Tibial nerve (tissue), 4 donors: ENCODE measurements at places on chromosomes 2 and 18.

GRCh38 chr2:5751873-5752482, 59.8 kb downstream of the SOX11 start:
- no peak for DNase-seq

DNA sequence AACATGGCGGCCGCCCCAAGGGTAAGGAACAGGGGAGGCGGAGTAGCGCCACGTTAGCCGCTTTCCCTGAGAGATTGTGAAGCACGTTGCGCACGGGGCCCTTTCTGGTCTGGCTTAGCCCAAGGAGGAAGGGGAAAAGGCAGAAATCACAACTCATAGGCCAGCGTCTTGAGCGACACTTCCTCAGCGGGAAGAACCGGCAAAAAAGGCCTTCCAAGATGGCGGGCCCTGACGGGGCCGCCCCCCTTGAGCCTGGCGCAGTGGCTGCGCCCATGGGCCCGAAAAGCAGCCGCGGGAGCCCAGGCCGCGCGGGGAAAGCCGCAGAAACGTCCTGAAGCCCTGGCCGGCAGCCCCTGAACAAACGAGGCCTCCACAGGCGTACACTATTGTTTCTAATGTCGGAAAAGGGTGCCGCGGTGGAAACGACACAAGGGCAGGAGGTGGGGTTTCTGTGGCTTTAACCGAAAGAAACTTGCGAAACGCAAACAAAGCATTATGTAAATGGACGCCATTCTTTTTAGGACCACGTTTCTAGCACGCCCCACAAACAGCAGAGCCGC, 919 bp upstream of the PCBP1 start:
- DNase-seq: peak; percentile 56

- DNase-seq: no peak
These were observed 746.9 kb upstream of the NRXN1 start for GRCh38 chr2:51778806-51779205.

- no peak for DNase-seq
These were observed 183.8 kb downstream of the MYT1L start for GRCh38 chr2:2146969-2147900.

DNA sequence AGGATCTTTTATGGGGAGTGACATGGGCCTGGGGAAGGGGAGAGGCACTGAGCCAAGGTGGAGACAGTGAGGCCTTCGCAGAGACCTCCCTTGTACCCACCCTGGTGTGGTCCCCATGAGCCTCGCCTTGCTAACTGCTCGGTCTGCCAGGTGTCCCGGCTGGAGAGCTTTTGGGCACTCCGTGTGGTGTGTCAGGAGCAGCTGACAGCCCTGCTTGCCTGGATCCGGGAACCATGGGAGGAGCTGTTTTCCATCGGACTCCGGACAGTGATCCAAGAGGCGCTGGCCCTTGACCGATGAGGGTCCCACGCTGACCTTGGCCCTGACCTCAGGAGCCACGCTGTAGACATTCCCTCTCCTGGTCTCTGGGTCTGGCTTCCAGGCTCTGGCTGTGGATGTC, 11.5 kb upstream of the SLC4A3 start:
- DNase-seq: no peak

- no peak for DNase-seq
These were observed 65.7 kb downstream of the SPRED2 start for GRCh38 chr2:65366595-65367125.

DNA sequence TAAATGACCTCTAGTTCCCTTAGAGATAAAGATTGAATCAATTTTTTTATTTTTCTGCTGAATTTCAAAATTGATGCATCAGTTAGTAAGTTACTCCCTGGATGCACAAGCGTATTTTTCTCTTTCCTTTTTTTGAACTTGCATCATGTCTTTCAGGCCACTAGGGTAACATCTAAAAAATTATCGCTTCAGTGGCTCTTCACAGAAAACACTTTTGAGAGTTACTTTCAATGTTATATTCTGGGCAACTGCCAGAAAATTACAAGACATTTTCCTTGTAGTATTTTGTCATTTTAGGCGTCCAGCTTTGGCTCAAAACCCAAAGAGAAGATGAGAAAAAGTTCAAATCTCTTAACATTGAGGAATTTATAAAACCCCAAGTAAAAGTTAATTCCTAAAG, 59.8 kb downstream of the DSEL start:
- DNase-seq: no peak

GRCh38 chr2:196376984-196377877, 205.9 kb upstream of the STK17B start:
- DNase-seq: no peak

DNA sequence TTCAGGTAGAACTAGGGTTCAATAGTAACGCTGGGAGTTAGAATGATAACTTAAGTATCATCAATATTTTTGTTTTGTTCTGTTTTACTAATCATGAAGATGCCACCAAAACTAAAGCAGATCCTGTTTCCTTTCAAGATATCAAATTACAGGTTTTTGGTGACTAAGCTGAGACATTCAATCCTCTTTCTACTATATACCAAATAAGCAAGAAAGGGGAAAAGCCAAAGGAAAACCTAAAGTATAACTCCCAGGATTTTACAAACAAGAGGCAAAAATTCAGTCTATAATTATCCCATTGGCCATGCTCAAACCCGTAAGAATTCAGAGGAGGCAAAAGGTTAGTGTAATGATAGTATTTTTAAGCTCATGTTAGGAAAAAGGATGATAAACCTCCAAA, 175.2 kb upstream of the CCDC150 start:
- DNase-seq: no peak

DNA sequence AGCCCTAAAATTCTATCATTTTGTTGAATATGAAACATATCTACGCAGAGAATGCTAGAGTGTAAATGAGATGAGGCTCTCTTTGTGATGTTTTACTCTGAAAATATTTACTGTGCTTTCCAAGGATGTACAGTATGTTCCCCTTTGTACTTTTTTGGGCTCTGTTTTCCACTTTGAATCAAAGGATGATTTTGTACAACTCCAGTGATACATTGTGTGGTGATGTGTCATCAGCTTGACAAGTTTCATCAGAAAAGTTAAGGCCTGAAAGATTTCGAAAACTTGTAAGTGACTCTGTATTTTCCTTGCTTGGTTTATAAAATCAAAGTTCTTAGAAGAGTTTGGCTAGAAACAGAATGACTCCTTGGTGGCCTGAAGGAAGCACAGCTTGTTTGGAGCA, 206.3 kb downstream of the LTBP1 start:
- DNase-seq: no peak

- no peak for DNase-seq
These were observed 180.4 kb downstream of the CYRIA start for GRCh38 chr2:16485251-16485650.

- DNase-seq: no peak
These were observed 22.3 kb upstream of the RHOB start for GRCh38 chr2:20424300-20425290.

DNA sequence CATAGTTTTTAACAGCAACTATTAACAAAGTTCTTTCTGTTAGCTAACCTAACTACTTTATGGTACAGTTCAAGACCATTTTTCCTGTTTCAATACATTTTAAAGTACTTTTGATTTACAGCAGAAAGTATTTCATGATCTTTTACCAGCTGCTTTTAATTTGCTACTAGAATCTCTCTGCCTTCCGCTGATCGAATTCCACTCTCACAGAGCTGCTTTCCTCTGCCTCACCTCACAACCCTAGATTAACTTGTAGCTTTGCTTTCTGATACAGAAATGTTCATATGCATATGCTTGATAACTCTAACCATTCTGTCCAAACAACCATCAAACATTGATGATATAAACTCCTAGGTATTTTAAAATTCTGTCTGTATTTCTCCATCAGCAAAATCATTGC, 463.2 kb upstream of the ZEB2 start:
- no peak for DNase-seq

GRCh38 chr2:140424471-140424870, 1644.3 kb upstream of the NXPH2 start:
- no peak for DNase-seq

- peak; percentile 77 for DNase-seq
These were observed 129.6 kb upstream of the SLC1A4 start for GRCh38 chr2:64859312-64860212.

DNA sequence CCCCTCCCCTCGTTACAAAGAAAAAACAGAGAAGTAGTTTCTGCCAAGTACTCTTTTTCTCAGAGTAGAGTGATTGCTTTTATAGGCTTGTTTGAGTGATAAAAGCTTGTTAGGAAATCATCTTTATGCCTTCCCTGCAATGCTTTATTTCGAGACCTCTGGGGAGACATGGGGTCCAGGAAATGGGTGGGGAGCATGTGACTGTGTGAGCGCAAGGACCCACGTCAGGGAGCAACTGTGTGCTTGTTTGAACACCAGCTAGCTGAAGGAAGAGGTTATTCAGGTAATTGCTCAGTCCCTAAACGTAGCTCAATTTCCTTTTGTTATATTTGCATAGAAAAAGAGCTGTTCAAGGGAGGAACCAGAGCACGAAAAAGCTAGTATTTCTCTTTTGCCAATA, 187.3 kb downstream of the FAM210A start:
- no peak for DNase-seq

- no peak for DNase-seq
These were observed 88.0 kb upstream of the SETBP1 start for GRCh38 chr18:44592639-44593038.

DNA sequence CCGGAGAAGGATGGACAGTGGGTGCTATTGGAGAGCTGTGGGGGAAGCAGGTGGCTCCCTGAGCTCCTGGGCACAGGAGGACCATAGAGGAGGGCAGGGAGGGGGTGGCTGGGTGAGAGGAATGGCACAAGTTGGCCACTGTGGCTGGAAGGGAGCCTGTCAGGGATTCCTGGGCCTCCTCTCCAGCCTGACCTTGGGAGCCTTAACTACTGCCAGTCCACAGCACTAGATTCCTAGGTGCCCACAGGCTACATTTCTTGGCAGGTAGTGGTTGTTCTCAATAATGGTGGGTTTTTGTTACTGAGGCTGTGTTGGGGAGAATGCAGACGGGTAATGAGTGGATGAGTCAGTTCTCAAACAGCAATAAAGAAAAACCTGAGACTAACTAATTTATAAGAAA, 26.0 kb downstream of the EFHD1 start:
- no peak for DNase-seq

- DNase-seq: no peak
These were observed 57.2 kb upstream of the LYPD6B start for GRCh38 chr2:148981324-148981723.

DNA sequence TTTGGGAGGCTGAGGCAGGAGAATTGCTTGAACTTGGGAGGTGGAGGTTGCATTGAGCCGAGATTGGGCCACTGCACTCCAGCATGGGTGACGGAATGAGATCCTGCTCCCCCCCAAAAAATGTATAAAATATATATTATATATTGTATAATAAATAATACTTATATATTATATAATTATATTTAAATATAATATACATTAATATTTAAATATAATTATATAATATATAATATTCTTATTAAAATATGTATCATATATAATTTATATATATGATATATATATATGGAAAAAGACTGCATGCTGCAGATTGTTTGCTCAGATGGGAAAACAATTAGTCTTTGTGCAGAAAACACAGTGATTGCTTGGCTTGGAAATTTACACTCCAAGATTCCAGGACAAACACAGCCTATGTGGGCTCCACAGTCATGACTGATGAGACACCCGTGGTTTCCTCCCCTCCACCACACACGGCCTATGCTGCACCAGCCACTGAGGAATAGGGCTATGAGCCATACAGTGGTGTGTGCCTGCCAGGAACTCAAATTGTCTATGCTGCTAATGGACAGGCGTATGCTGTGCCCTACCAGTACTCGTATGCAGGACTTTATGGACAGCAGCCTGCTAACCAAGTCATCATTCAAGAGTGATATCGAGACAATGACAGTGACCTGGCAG, 30.0 kb downstream of the PMAIP1 start:
- no peak for DNase-seq

GRCh38 chr2:224524657-224525056, 60.5 kb downstream of the CUL3 start:
- DNase-seq: no peak

DNA sequence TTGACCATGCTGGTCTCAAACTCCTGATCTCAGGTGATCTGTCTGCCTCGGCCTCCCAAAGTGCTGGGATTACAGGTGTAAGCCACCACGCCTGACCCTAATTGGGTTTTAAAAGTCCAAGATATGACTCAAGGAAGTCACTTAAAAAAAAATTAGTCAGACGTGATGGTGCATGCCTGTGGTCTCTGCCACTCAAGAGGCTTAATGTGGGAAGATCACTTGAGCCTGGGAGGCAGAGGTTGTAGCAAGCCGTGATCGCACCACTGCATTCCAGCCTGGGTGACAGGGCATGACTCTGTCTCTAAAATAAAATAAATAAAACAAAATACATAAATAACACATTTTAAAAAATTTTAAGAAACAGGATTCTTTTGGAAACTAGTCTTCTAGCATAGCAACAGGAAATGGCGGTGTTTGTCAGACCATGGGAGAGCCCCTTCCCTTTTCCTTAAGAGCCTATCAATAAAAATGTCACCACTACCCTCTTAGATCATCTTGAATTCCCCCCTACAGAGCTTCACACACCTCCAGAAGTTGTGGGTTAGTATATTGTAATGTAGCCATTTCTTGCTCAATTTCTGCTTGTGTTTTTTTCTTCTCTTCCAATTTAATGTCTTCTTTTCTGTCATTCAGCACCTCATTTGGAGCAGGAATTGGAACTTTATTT, 20.1 kb downstream of the SFT2D3 start:
- DNase-seq: no peak

DNA sequence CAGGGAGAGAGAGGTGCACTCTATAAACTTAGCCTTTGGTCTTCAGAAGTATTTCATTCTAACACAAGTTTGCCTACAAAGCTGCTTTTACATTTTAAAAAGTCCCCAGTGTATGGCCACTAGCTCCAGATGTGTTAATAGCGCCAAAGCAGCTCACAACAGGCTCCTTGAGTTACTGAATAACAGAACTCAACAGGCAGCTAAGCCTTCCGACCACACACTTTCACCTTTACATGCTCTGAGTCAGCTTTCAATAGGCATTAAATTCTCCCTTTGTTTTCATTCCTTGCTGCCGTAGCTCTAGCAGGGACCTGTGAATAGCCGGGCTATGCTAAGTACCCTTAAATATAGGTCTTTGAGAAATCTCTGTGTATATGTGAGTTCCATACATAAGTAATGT, 262.8 kb upstream of the PARD3B start:
- DNase-seq: no peak
